ENCODE measurements at places on chromosomes 13 and 19.

- DNase-seq = no peak
These were observed 152.4 kb downstream of the KATNAL1 start for GRCh38 chr13:30154931-30155330.

DNA sequence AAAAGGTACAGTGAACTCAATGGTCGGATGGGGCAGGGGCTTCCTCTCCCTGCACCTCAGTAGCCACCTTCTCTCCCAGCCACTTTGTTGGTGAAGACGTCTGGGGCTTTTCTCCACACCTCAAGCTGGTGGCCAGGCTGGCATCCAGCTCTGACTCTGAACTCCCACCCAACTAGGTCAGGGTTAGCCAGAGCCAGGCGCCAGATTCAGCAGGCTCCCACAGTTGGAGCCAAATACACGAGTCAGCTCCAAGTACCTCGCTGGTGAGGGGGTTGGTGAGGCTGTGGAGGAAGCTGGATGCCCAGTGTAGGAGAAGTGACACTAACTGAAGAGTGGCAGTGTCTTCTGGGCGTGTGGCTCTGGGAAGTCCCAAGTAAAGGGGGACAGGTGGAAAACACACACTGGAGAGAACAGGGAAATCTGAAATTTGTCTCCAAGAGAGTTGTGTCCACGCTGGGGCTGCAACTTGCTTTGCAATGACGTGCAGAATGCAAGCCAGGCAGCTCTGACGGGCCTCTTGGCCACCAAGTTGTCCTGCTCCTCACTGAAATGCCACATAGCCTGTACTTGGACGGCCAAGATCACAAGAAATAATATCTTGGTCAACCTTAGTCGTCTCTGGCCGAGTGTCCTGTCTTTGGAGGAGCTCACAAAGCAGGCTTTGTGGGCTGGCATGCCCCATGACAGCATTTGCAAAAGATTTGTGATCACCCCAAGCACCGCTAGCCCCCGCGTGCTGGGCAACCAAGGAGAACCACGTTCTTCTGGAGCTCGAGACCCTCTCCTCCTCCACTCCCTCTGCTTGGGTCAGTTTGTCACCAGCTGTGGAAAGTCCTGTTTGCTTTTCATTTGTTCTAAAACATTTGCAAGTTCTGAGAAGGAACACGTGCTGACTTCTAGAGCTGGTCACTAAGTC, 18.1 kb downstream of the SLC7A1 start:
- DNase-seq = no peak

- DNase-seq = peak; percentile 92
These were observed 16.2 kb downstream of the ZNF331 start for GRCh38 chr19:53553865-53554791.

GRCh38 chr19:12293777-12294248, 870 bp downstream of the ZNF44 start:
- DNase-seq = peak; percentile 49

GRCh38 chr19:34319785-34320184, 45.2 kb upstream of the GPI start:
- DNase-seq = no peak

GRCh38 chr19:41588497-41589209, 12.7 kb downstream of the CEACAM21 start:
- no peak for DNase-seq

- no peak for DNase-seq
These were observed 52.4 kb upstream of the SOX21 start for GRCh38 chr13:94764576-94765321.

- no peak for DNase-seq
These were observed 33.9 kb upstream of the RANBP3 start for GRCh38 chr19:6011794-6012193.

DNA sequence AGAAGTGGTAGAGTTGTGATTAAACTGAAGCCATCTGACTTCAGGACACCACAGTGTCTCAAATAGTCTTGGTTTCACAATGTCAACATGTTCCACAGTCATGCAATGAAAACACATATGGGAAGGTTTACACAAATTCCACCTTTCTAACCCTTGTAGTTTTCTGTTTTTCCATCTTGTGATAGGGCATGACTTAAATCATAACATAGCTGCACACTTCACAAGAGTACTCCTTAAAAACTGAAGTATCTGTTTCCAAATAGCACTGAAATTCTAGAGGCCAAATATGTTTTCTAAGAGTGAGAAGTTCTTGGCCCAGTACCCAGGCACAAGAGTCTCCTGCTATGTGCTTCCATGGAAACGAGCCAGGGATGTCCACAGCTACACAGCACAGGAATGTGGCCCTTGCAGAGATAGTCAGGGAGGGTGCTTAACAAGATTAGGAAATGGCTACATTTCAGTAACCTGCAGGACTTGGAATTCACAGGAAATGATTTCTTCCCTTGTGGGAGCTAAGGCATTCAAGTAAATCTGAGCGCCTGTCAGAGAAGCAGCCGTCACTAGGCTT, 269.1 kb downstream of the NDFIP2 start:
- no peak for DNase-seq

- no peak for DNase-seq
These were observed 5.3 kb downstream of the RGS9BP start for GRCh38 chr19:32680986-32681385.

DNA sequence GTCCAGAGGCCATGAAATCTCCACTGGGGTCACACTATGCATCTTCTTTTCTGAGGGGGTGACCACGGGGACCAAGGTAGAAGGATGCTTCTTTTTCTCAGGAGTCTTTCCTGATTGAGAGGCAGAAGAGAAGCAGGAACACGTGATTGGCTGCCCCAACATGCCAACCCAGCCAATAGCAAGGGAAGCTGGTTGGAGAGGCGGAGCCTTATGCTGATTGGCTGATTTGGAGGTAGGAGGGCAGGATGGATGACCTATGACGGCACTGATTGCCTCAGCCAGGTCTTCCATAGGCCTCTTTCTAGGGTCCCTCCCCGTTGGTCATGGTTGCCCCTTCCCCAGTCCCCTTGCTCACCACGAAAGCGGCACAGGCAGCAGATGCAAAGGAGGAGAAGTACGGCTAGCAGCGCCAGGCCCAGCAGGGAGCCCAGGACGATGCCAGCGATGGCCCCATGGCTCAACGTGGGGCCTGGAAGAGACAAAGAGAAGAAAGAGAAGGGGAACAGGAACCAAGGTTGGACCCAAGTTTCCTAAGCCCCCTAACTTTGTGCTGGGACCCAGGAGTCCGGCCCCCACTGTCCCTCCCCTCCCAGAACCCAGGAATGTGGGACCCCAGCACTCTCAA, 8.0 kb downstream of the VSIG10L start:
- no peak for DNase-seq

DNA sequence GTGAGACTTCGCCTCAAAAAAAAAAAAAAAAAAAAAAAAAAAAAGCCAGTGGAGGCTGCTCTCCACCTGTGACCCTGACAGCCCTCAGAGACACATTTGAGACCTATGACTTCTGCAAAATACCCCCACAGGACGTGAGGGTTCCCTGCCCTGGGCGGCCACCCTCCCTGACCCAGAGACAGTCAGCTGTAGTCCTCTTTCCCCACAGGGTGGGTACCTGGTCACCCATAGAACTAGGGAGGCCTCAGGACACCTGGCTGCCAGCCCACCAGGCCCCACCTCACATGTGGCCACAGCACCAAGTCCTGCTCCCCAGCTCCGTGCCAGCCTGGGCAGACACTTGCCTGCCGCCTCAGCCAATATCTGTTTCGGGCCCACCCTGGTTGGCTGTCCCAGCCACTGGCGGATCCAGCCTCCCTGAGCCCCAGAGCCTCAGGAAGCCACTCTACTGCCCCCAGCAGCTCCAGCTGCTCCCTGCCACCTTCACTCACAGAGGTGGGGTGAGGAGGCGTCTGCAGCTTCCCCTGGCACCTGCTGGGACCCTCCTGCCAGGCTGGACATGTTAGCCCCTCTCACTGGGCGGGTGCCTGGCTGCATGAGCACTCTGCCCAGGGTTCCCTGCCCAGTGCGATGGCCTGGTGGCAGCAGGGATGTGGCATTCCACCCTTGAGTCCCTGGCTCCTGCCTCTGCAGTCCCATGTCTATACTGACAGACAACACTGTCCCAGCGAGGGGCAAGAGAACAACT, 6.9 kb downstream of the MKNK2 start:
- DNase-seq = no peak

- no peak for DNase-seq
These were observed 12.6 kb downstream of the MBNL2 start for GRCh38 chr13:97234742-97235141.

GRCh38 chr13:88649855-88650254, 978.7 kb downstream of the SLITRK5 start:
- DNase-seq = no peak

DNA sequence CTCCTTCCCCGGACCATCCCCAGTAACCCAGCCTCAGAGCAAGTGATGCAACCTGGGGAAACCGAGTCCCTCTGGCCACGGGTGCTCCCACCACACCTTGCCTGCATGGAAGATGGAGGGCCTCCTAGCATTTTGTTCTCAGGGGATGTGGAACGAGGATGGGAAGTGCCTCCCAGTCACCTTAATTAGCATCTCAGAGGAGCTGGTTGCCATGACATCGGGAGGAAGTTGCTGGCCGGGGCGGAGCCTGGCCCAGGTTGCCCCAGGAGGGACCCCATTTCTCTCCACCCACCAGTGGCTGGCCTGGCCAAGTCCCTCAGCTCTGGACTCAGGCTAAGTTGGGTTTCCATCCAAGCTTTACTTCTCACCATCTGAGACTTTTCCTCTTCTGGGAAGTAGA, 24.1 kb upstream of the PTPRS start:
- DNase-seq = no peak

- DNase-seq = no peak
These were observed 6.3 kb upstream of the ANKRD10 start for GRCh38 chr13:110921209-110921608.

- DNase-seq = peak; percentile 62
These were observed 7.5 kb downstream of the RPS9 start for GRCh38 chr19:54207983-54208783.

- peak; percentile 74 for DNase-seq
These were observed 37.3 kb downstream of the RNF6 start for GRCh38 chr13:26184791-26185250.

GRCh38 chr13:48647625-48648024, 6.1 kb upstream of the CYSLTR2 start:
- DNase-seq = no peak

GRCh38 chr13:27359199-27359821, 65.1 kb upstream of the GTF3A start:
- peak; percentile 73 for DNase-seq

DNA sequence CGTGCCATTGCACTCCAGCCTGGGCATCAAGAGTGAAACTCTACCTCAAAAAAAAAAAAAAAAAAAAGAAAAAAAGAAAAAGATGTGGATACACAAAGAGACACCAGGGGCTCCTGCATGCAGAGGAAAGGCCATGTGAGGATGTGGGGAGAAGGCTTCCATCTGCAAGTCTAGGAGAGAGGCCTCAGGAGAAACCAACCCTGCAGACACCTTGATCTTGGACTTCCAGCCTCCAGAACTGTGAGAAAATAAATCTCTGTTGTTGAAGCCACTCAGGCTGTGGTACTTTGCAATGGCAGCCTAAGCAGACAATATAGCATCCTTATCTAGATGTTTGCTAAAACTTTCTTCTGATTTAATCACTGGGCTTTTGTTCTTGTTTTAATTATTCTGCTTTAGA, 50.3 kb downstream of the POLR1D start:
- DNase-seq = no peak

DNA sequence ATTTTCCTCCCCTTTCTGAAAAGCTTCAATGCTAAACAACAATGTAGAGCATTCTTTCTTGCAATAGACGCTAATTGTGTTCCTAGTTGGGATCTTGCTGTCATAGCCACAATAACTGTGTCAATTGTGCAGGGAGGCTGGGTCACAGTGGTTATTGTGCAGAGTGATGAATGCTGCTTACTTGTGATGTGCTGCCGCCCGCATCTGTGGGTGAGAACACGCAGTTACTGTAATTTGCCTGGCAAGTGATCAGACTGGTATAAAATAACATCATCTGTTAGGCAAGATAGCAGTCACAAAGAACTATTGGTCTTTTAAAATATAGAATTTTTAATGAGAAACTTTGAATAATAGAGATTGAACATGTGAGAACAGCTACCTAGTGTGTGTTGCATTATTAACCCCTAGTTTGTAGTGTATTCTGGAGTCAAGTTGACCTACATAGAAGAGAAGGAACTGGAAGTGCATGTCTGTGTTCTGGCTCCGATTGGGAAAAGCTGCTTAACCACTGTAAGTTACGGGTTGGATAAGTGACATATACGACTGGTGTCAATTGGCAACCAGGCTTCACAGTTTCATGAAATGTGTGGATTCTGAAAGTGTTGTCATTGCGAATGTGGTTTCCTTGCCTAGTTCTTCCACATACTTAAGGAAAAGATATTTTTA, 43.6 kb downstream of the SLAIN1 start:
- no peak for DNase-seq

DNA sequence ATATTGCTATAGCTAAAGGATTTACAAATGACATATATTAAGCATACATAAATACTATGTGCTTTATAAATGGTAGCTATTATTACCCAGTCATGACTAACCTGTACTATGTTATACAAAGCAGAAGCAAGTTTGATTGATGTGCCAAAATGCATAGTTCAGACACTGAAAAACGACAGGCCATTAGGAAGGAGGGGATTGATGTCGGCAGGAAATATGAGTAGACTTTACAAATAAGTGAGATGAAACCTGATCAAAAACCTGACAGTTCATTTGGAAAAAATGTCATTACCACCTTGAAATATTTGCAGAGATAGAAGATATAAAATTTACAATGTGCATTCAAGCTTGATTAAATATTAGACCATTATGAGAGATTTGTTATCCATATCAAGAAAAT, 38.8 kb upstream of the TPP2 start:
- DNase-seq = no peak

GRCh38 chr13:98343461-98343860, 166.4 kb upstream of the RNF113B start:
- no peak for DNase-seq

- DNase-seq = no peak
These were observed 564.1 kb downstream of the DCT start for GRCh38 chr13:93915269-93915809.

- no peak for DNase-seq
These were observed 2.0 kb upstream of the GNG14 start for GRCh38 chr19:12685831-12686230.

GRCh38 chr19:44904426-44904994, 1.1 kb upstream of the APOE start:
- no peak for DNase-seq

GRCh38 chr19:57310792-57311191, 9.5 kb upstream of the ZNF543 start:
- no peak for DNase-seq

DNA sequence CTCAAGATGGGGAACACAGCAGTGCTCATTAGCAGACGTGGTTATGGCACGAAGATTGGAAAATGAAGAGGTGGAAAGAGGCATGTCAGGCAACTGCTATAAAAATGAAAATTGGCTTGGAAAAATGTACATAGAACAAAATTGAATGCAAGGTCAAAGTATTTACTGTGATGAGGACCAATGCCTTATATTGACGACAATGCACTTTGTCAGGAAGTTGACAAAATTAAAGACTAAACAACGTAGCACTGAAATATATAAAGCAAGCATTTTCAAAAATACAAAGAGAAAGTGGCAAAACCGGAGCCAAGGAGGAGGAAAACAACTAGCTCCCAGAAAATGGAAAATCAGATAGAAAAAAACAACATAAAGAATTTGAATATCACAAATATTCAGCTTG, 113.7 kb upstream of the SGCG start:
- DNase-seq = no peak

Measured in stimulated activated CD4-positive, alpha-beta T cell treated with anti-CD3 and anti-CD28 coated beads, Interleukin-4, amount 100 ng/mL, for 24 hours (primary cell).